ENCODE measurements at places on chromosomes 1 and 21.

DNA sequence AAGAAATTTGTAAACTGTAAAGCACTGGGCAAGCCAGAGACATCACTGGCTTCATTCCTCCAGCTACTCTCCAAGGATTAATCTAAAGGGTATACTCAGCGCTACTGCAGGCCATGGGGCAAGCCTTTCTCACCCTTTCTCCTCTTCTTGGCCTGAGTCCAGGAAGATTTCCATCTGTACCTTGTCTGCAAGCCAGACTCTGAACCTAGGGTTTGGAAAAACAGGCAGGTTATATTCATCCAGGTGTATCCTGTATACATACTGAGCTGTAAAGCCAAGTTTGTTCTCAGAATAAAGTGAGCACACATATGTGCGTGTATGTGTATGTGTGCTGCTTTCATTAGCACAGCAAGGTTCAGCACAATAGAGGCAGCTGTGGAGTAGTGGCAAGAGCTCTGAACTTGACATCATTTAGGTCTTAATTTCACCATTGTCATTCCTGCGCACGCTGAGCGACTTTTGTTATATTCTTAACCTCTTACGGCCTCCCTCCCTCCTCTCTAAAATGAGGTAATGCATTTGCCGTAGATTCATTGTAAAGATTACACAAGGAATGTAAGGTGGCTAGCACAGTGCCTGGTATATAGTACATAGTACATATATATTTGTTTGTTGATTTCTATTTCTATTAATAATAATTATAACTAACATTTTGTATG is 128.1 kb upstream of the JUN start:
- no peak for DNase-seq

DNA sequence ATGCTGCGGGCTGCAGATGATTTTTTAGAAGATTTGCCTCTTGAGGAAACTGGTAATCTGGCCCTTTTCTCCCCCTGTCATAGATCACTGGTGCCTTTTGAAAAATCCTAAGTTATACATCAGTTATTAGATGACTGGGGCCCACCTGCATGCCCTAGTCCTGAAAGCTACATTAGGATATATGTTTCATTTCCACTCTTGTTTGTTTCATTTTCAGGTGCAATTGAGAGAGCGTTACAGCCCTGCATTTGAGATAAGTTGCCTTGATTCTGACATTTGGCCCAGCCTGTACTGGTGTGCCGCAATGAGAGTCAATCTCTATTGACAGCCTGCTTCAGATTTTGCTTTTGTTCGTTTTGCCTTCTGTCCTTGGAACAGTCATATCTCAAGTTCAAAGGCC is 8.1 kb upstream of the IFI44 start:
- DNase-seq = no peak

DNA sequence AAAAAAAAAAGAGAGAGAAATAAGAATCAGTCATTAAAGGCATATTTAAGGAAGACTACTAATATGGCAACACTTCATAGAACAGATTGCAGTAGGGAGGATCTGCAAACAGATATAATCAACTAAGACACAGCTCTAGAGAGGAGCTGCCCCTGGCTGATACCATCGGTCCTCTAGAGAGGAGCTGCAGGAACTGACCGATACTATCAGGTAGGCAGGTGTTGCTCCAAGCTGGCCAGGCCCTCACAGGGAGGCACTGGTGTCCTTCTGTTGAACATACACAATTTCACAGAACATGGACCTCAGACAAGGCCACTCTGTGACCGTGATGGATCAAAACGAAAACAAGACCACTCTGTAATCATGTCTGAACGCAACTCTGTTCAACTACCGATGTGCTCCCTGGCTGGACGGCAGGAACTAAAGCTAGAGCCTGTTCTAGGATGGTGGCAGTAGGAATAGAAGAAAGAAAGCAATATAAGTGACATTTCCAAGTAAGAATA is 15.5 kb downstream of the SMYD3 start:
- DNase-seq = no peak

GRCh38 chr1:64946916-64947315 is 19.4 kb downstream of the JAK1 start:
- DNase-seq = no peak

DNA sequence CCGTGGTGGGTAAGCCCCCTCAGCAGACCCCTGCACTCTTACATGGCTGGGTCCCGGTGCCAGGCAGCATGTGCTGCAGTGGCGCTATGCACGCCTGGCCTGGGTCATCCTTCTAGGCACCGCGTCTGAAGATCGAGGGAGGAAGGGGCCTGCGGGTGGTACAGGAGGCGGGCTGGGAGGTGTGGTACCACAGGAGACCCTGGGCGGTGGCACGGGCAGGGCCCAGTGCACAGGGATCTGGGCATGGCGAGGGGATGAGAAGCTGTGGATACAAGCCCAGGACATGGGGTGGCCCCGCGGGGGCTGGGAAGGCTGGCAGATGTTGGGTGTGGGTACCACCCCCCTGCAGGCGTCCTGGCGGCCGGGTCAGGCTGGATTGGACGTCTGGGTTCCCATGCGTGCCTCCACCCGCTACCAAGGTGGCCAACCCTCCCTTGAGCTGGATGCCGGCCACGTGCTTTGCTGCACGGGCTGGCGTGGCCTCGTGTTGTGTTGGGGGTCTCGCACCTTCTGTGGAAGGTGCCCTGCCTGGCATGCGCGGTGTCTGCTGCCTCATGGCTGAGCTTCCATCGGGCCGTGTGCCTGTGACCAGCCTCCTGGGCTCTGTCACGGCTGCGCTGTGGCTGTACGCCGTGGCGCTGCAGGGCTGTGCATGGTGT is 19.7 kb downstream of the CFAP410 start:
- no peak for DNase-seq

GRCh38 chr1:218402786-218403120 is 57.6 kb downstream of the TGFB2 start:
- no peak for DNase-seq

- no peak for DNase-seq
These were observed 34.4 kb upstream of the PSMB2 start for GRCh38 chr1:35675773-35676172.

DNA sequence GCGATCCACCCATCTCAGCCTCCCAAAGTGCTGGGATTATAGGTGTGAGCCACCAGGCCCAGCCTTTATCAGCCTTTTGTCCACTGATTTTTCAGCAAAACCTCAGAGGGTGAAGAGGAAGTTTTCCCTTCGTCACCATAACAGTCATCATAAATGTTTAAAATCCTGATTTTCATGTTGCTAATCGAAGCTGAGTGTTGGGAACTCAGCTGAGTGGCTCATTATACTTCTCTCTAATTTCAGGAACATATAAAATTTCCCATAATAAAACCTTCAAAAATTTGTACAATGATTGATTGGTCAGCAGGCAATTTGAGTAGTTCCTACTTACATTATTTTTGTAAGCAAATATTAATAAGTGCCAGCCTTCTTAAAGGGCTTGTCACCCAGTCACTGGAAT is 31.8 kb upstream of the IFNGR2 start:
- DNase-seq = no peak

DNA sequence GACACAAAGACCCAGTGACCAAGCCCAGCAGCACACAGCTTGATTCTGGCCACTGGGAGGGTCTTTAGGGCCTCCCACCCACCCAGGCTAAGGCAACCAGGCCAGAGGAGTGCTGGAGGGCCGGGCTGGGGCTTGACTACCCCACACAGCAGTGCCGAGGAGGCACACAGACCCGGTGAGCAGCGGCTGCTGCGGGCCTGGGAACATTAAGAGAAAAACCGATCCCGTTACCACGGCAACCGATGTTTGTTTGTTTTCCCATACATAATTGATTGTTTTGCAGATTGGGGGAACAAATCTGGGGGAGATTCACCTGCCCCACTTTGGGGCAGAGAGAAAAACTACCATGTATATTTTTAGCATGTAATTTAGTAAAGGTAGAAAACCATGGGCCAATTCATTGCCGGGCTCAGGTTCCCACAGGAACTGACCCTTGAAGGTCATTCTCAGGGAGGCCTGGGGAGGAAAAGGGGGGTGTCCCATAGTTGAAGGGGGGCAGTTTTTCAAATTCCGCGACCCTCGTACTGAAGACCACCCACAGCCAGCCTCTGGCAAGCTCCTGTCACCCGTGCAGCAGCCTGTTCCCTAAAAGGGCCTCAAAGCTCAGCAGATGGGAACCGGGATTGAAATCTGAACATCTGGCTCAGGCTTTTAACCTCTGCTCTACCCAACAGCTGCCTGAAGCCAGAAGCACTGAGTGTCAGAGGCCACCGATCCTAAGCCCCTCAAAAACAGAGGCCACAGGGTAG is 35.3 kb downstream of the CHD5 start:
- no peak for DNase-seq
